Right atrium auricular region (tissue), 2 donors: ENCODE measurements at places on chromosomes 13 and 19. TPM values are rescaled to one million over a fixed set of nuclear protein-coding genes. Genes with fewer than 3 reads are reported as not detected.

Gene ALG11
- total RNA-seq, result 19.2 TPM

DNA sequence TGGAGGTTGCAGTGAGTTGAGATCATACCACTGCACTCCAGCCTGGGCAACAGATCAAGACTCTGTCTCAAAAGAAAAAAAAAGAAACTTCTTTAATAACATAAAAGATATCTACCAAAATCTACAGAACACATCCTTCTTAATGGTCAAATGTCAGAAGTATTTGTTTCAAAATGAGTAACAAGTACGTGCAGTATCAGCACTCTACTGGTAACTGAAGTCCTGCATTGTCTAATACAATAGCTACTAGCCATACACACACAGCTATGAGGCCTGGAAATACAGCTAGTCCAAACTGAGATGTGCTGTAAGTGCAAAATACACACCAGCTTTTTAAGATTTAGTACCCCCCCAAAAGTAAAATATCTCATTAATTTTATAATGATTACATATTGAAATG is 88.1 kb downstream of the TSC22D1 start:
- H3K4me1 ChIP-seq, result no peaks in the 10 kb centered on the region
- H3K27me3 ChIP-seq, result no peaks in the 10 kb centered on the region
- H3K4me3 ChIP-seq, result no peak overlapping the region
- no peaks in the 10 kb centered on the region for H3K36me3 ChIP-seq

Gene SPACA4
- not detected for total RNA-seq

DNA sequence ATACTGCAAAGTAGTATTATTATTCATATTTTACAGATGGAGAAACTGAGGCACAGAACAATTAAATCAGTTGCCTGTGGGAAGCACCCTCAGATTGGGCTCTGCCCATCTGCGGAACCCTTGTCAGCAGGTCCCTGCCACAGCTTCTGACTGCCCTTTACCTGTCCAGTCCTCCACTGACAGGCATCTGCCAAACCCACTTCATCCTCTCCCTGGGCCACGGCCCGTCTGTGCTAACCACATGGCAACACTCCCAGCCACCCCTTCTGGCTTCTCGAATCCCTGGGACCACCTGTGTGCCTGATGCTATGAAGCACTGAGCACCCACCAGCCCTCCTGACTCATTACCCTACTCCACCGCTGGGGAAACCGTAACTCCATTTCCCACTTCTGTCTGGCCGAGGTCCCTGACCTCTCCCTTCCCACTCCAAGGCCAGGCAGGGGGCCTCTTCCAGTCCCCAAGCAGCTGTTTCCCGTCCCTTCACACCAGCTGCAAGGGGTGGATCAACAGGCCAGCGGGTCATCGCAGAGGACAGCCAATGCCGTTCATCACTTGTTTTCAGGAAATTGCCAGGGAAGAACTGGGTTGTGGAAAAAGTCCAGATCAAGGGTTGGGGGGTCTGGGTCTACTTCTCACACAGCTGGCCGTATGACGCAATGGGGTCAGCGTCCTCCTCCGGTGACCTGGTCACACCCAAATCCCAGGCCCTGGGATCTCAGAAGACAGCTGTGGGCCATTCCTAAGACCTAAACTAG is 2.5 kb downstream of the KANK3 start:
- H3K27me3 ChIP-seq, result no peaks in the 10 kb centered on the region
- peaks cover 23% of the 10 kb centered on the region for H3K4me1 ChIP-seq
- H3K4me3 ChIP-seq, result no peak overlapping the region
- peak; percentile 73 for DNase-seq
- peak overlapping the region; percentile 66 for H3K27ac ChIP-seq

- no peaks in the 10 kb centered on the region for H3K4me1 ChIP-seq
- H3K4me3 ChIP-seq, result no peak overlapping the region
- no peak for DNase-seq
- peak overlapping the region; percentile 78 for H3K27ac ChIP-seq
- no peaks in the 10 kb centered on the region for H3K27me3 ChIP-seq
Measured at GRCh38 chr13:97113231-97114001, 108.7 kb upstream of the MBNL2 start.

GRCh38 chr13:40776681-40777165 is 5.7 kb upstream of the MRPS31 start:
- peaks cover 7% of the 10 kb centered on the region for H3K4me1 ChIP-seq
- H3K27ac ChIP-seq, result no peak overlapping the region
- H3K4me3 ChIP-seq, result no peak overlapping the region
- no peak for DNase-seq
- no peaks in the 10 kb centered on the region for H3K36me3 ChIP-seq

GRCh38 chr19:45440873-45441654 is 17.3 kb upstream of the ERCC1 start:
- H3K4me3 ChIP-seq, result no peak overlapping the region
- H3K27me3 ChIP-seq, result no peaks in the 10 kb centered on the region
- no peak for DNase-seq
- peak overlapping the region; percentile 96 for H3K27ac ChIP-seq

Gene ZNF418
- 5.2 TPM for total RNA-seq

- H3K4me1 ChIP-seq, result no peaks in the 10 kb centered on the region
- H3K4me3 ChIP-seq, result no peak overlapping the region
- H3K36me3 ChIP-seq, result no peaks in the 10 kb centered on the region
- no peaks in the 10 kb centered on the region for H3K27me3 ChIP-seq
- H3K27ac ChIP-seq, result peak overlapping the region; percentile 50
- DNase-seq, result no peak
Measured at GRCh38 chr13:98541191-98541590, 35.7 kb downstream of the STK24 start.

DNA sequence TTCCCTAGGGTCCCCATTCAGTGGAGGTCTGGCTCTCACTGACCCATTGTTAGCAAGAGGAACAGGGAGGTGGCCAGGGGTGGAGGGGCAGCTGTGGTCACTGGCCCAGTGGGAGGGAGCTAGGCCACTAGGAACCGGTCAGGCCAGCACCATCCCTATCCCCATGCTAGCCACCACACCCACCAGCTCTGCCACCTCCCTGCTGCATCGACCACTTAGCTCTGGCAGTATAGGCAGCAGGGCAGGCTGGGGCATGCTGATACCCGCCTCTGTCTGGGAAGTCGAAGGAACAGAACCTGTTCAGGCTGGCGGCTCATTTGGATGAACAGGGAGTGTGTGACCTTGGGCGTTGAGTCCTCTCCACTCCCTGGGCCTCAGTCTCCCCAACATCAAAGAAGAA is 4.7 kb downstream of the PPP1R13L start:
- H3K36me3 ChIP-seq, result peaks cover 31% of the 10 kb centered on the region
- H3K4me1 ChIP-seq, result no peaks in the 10 kb centered on the region
- H3K27me3 ChIP-seq, result no peaks in the 10 kb centered on the region
- no peak overlapping the region for H3K27ac ChIP-seq
- no peak overlapping the region for H3K4me3 ChIP-seq

DNA sequence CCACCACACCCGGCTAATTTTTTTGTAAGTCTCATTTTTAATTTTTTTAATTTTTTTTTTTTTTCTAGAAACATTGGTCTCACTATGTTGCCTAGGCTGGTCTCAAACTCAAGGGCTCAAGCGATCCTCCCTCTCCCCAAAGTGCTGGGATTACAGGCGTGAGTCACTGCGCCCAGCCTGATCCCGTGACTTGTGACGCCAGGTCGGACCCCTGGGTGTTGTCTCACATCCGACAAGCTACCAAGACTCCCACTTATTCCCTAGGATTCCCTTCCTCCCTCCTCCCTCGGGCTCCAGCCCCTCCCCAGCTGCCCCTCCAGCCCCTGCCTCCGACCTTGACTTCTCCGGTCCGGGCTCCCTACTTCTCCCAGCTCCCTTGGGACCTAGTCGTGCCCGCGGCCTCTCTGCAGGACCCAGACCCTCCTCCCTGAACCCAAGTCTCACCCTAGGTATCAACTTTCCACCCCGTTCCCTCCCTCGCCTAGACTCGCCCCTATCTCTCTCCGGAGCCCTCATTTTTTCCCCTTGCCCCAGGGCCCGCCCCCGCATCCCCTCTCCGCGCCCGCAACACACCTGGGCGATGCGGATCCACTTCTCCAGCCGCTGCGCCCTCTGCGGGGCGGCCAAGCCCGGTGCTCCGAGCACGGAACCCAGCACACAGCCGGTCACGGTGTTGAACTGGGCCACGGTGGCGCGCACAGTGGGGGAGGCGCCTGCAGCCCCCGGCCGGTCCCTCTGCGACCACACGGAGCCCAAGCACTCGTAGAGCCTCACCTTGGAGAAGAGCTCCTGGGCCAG is 13.1 kb downstream of the RGL3 start:
- H3K27me3 ChIP-seq, result no peaks in the 10 kb centered on the region
- no peaks in the 10 kb centered on the region for H3K4me1 ChIP-seq
- no peak for DNase-seq
- no peaks in the 10 kb centered on the region for H3K36me3 ChIP-seq
- no peak overlapping the region for H3K4me3 ChIP-seq

DNA sequence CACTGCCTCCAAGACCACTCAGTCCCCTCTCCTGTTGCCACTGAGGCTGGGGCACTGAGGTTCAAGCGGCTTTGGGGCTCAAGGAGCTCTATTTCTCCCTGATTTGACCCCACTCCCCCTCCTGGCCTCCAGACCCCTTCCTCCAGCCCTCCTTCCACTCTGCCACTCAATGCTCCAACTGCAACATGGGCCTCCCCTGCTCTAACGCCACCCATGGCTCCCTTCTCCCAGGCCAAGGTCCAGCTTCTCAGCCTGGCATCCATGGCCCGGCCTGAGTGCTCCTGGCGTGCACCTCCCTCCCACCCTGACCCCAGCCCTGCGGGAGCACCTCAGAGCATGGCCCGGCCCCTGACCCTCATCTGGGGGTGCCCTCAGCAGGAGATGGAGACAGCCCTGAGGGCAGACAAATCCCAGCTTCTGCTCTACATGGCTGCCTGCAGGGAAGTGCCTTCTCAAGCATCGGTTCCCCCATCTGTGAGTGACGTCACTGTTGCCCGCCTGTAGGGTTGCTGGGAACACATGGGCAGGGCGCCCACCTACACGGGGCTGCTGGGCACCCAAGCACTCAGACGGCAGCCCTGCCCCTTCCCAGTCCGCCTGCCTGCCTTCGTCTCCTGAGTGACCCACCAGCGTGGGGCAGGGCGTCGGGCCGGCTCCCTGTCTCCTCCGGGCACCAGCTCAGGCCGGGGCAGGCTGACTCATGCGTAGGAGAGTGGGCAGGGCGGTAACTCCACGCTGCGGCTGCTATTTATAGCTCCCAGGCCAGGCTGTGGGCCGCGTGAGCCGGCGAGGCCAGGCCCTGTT is 1.6 kb upstream of the DIRAS1 start:
- peak; percentile 70 for DNase-seq
- peak overlapping the region; percentile 13 for H3K4me3 ChIP-seq

DNA sequence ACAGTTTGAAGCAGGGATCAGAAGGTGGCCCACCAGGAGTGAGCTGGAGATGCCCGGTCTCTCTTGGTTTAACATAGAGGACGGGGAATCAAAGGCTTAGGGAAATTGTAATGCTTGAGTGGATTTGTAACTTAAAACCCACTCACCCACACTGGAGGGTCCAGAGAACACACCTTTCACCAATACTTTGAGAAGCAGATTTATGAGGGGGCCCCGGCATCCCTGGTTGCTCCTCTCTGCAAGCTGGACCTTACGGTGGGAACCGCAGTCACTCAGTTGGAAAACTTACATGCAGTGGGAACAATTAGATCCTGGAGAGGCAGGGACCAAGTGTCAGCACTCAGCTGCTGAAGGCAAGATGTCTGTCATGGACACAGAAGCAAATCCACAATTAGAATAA is 20.5 kb downstream of the PPP5C start:
- no peak overlapping the region for H3K27ac ChIP-seq
- H3K36me3 ChIP-seq, result peaks cover 5% of the 10 kb centered on the region

Gene PSG3
- total RNA-seq, result not detected

Gene TSHZ3
- total RNA-seq, result 3.9 TPM

DNA sequence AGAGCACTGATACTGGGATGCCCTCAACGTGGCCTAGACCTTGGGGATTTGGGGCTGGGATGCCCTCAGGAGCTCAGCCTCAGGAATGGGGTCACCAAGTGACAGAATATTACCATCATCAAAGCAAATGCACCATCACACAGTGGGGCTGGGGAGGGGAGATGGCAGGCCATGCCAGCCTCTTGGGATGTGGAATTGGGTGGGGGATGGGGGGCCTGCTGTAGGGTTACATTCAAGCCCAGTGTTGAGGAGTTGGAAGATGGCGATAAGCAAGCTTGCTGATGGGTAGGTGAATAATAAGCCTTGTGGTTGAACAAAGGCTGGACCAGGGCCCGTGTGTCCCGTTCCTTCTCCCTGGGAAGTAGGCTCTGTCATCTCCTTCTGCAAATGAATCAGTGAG is 69.1 kb upstream of the GPR12 start:
- H3K4me3 ChIP-seq, result no peak overlapping the region
- H3K27ac ChIP-seq, result no peak overlapping the region
- H3K27me3 ChIP-seq, result no peaks in the 10 kb centered on the region
- H3K36me3 ChIP-seq, result no peaks in the 10 kb centered on the region

Gene NFIX
- total RNA-seq, result 56.5 TPM

DNA sequence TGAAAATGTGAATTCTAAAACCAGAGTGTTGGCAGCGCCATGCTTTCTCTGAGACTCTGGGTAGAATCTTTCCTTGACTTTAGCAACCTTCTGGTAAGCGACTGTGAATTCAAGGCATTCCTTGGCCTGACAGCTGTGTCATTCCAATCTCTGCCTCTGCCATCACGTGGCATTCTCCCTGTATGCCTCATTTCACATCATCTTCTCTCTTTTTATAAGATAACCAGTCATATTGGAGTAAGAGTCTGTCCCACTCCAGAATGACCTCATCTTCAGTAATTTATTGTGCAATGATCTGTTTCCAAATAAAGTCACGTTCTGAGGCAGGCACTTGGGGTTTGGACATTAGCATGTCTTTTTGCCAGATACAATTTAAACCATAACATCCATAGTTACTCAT is 103.4 kb upstream of the POSTN start:
- peak overlapping the region; percentile 41 for H3K27ac ChIP-seq
- H3K27me3 ChIP-seq, result no peaks in the 10 kb centered on the region
- no peaks in the 10 kb centered on the region for H3K36me3 ChIP-seq
- H3K4me3 ChIP-seq, result no peak overlapping the region
- DNase-seq, result no peak

Gene TEX101
- total RNA-seq, result not detected

Gene SH2D3A
- not detected for total RNA-seq

Gene KASH5
- total RNA-seq, result not detected

DNA sequence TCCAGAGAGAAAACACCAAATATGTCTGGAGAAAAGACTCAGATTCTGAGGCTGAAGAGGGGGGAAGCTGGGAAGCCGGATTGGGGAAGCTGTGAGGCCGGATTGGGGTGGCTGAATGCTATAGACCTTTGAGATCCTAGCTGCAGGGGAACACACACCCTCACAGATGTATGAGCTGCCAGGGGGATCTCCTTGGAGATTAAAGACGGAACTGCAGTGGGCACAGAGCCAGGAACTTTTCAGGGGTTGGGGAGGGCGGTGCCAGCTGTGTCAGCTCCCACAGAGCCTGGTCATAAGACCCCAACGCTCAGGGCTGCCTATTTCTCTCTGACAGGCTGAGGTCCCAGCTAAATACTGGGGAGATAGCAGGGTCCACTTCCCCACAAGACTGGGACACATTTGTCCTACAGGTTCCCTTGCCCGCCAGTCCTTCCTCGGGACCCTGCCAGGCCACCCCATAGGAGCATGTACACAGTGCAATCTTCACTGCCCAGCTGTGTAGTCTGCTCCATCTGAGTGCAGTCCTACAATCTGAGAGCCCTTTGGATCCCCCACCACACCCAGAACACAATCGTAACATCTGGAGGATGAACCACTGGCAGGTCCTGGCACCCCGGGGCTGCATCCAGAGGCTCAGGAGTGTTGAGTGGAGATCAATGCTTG is 1893.9 kb downstream of the PCDH9 start:
- H3K27me3 ChIP-seq, result no peaks in the 10 kb centered on the region
- H3K36me3 ChIP-seq, result no peaks in the 10 kb centered on the region
- H3K4me1 ChIP-seq, result no peaks in the 10 kb centered on the region
- DNase-seq, result no peak
- H3K4me3 ChIP-seq, result no peak overlapping the region
- H3K27ac ChIP-seq, result no peak overlapping the region
